ENCODE measurements at places on chromosomes 1 and 21.
A peak's percentile ranks its signal among the peaks of the same experiment; 100 is the strongest.

GRCh38 chr1:55039342-55040082 lies at the start of gene PCSK9:
PCSK9 (plus strand) TSS chr1:55039548; CDS start chr1:55039838, 290 bp downstream.
- no peak for DNase-seq

GRCh38 chr1:3530926-3531818 lies 76.7 kb downstream of the ARHGEF16 start:
- DNase-seq, result peak; percentile 84

DNA sequence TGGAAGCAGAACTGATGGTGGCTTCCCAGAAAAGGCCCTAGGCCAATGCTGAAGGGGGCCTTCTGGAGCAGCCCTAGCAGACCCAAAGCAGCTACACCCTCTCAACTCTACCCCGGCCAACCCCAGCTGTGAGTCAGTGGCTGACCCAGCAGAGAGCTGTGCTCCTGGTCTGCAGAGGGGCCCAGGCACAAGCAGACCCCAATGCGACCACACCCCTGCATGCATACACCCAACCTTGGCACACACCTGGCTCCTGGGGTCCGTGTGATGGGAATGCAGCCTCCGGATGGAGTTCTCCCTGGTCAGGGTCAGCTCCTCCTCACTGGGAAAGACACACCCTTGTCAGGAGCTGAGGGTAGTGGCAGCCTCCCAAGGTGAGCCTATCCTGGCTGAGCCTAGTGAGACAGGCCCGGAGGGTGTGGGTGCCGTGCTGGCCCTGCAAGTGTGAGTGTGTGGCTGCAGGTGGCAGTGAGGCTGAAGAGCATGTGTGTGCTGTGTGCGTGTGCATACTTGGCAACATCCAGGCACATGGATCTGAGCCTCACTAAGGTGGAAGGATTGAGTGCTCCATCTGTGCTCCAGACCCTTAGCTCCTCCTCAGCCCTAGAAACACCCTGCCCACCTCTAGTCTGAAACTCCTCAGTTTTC lies 3.9 kb upstream of the ARHGAP30 start:
- DNase-seq, result no peak

GRCh38 chr1:56533197-56533596 lies 46.2 kb downstream of the PLPP3 start:
- DNase-seq, result no peak

DNA sequence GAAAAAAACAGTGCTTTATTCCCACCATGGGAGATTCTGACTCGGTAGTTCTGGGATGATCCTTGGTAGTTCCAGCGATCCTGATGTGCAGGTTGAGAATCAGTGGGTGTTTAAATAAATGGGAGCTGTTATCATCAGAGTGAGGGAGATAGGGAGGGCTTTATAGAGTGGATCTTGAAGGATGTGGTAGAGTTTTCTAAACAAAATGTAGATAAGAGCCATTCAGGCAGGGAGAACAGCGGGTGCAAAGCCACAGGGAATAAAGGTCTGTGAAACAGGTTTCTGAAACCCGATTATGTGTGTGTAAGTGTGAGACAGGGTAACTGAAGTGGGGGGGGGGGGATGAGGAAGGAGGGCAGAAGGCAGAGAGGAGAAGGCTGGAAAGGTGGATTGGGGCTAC lies 75.8 kb upstream of the ADAR start:
- DNase-seq, result no peak

DNA sequence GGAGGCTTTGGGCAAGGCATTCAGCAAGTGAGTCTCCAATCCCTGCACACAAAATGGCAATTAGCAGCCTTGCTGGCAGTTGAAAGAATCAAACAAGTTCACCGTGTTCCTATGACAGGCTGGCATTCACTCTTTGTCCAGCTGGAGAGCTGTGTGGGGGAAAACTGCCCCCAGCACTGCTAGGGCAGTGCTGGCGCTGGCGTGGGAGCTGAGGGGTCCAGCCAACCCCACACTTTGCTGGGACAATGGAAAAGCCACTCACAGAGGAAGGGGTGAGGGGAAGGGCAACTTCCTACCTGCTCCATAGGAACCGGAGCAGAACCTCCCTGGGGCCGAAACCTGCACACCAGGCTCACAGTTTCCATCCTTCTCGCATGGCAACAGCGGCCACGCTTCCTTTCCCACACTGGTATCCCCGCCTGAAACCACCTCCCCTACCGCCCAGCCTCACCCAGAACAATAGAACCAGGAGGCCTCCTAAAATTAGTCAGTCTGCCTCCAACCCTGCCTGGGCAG lies 26.7 kb upstream of the KCNN3 start:
- DNase-seq, result no peak

DNA sequence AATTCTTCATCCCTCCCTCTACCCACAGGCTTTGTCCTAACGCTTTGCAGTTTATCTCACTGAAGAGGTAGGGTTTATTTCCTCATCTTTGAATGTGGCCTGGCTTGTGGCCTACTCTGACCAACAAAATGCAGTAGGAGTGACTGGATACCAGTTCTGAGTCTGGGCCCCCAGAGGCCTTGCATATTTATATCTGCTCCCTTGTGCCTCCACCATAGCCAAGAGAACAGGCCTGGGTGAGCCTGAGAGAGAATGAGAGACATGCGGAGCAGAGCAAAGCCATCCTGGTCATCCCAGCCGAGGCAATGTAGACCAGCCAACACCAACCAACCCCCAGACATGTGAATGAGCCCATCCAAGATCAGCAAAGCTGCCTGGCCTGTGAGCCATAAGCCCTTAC lies 30.3 kb downstream of the SMIM12 start:
- DNase-seq, result no peak

All from CD4-positive, alpha-beta T cell treated with Interleukin-4 for 1 hour (primary cell).